Cardiac muscle cell (in vitro differentiated cells and primary cell): ENCODE measurements at places on chromosomes 5 and 9. TPM values are rescaled to one million over a fixed set of nuclear protein-coding genes. Genes with fewer than 3 reads are reported as not detected.

DNA sequence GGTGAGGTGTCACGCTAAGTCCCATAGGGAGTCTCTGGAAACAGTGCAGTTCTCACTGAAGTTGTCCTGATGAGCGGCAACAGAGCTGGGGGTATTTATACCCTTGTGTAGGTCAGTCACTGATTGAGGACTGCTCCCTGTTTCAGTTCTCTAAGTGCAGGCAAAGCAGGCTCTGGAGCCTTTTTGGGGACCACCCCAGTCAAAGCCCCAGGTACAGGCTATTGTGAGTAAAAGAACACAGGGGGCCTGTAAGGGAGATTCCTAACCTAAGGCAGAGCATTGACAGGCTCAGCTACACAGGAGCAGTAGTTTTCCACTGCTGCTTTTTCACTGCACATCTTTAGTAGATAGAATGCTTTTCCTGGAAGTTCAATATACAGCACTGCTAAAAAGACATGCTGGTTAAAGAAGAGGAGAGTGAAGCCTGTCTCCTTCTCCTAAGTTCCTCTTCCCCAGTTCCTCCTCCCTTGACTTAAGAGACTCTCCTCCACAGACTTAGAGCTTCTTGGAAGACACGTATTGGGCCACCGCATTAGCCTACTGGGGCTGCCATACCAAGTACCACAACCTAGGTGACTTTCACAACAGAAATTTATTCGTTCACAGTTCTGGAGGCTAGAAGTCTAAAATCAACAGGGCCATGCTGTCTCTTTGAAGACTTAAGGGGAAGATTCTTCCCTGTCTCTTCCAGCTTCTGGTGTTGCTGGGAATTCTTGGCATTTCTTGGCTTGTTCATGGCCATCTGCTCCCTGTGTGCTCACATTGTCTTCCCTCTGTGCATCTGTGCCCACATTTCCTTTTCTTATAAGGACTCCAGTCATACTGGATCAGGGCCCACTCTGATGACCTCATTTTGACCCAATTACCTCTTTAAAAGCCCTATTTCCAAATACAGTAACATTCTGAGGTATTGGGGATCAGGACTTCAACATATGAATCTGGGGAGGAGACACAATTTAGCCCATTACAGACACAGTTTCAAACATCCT is 221.0 kb downstream of the ESM1 start:
- peak; percentile 29 for DNase-seq

GRCh38 chr9:69047371-69047770 is 11.8 kb downstream of the FXN start:
- no peak for DNase-seq

- no peak for DNase-seq
Observed at GRCh38 chr5:44887722-44888121, 79.0 kb downstream of the MRPS30 start.

Gene CAVIN4
- polyA plus RNA-seq = 1.6 and 4.0 TPM in 2 replicates

Gene MSMP
- not detected in 2 replicates for polyA plus RNA-seq

DNA sequence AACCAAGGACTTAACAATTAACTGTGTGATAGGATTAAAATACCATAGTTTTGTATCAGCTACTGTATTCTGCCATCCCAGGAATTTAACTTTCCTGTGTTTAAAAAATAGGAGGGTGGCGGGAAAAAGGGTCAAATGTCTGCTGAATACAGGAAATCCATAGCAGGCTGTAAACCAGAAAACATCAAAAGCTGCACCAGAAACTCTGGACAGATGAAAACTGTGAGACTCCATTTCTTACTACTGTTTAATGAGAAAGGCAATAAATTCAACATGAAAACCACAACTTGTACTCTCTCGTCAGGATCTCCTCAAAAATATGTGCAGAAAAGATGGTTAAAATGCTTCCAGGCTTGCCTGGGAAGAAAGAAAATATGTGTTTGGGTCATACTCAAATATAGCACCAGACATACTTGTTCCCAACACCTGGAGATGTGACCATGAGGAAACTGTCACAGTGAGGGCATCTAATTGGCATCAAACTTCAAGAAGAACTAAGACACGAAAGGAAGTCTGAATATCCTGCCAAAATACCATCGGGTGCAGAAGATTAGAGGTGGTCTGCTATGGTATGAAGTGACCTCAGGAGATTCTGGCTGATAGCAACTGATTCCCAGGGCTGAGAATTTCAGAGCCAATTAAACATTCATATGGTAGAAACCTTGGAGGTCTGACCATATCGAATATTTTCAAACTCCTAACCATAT is 164.7 kb upstream of the TARS1 start:
- no peak for DNase-seq

- DNase-seq = no peak
Observed at GRCh38 chr5:98899456-98899855, 29.4 kb downstream of the CHD1 start.
